ENCODE measurements at places on chromosomes 11 and 22. TPM values are rescaled to one million over a fixed set of nuclear protein-coding genes. Genes with fewer than 3 reads are reported as not detected.

- H3K27me3 ChIP-seq, result no peaks in the 10 kb centered on the region
- H3K36me3 ChIP-seq, result no peaks in the 10 kb centered on the region
- peak; percentile 15 for DNase-seq
- H3K4me3 ChIP-seq, result no peak overlapping the region
- H3K27ac ChIP-seq, result no peak overlapping the region
Observed at GRCh38 chr11:69509846-69510390, 28.5 kb downstream of the LINC01488 start.

Gene RTN4R
- 2.7 TPM for total RNA-seq

DNA sequence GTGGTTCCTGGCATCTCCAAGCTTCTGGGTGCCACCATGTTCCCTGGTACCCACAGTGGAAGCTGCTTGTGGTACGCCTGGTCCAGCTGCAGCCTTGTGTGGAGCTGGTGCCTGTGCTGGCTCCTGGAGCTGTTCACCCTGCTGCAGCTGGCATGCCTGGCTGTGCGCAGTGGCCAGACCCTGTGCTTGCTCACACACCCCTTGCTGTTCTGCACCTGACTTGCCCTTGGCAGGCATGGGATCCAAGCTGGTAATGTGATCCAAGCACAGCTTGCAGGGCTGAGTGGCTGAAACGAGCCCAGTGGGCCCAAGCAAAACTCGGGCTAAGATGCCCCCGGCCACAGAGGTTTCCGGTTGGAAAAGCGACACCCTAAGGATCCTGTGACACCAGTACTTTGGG is 104.7 kb upstream of the CLMP start:
- DNase-seq, result no peak
- H3K4me3 ChIP-seq, result no peak overlapping the region
- no peaks in the 10 kb centered on the region for H3K36me3 ChIP-seq
- peaks cover 24% of the 10 kb centered on the region for H3K4me1 ChIP-seq
- H3K27me3 ChIP-seq, result no peaks in the 10 kb centered on the region

GRCh38 chr11:110759972-110760381 is 47.7 kb upstream of the ARHGAP20 start:
- no peaks in the 10 kb centered on the region for H3K27me3 ChIP-seq
- no peak overlapping the region for H3K27ac ChIP-seq
- H3K4me1 ChIP-seq, result no peaks in the 10 kb centered on the region
- no peak for DNase-seq

DNA sequence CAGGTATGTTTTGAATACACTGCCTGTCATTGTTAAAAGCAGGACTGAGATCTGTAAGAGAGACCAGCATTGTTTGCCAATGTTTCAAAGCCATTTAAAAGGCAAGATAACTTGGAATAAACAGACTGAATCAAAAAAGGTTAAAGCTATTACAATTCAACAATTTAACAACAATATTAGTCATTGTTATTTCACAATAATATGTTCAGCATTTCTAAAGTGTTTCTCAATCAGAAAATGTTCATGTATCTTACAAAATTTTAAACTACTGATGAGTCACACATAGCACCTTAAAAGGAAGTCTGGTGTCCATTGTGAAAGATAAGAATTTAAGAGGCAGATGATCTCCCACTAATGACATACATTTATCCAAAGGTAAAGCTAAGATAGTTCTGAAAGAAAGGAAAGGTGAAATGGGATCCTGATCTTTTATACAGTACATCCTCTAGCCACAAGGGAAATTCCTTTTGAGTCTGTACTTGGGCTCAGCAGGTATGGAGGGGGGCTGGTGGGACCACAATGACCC is 79.7 kb downstream of the MAML2 start:
- no peak for DNase-seq
- H3K4me3 ChIP-seq, result no peak overlapping the region
- H3K4me1 ChIP-seq, result peaks cover 85% of the 10 kb centered on the region
- no peak overlapping the region for H3K27ac ChIP-seq

DNA sequence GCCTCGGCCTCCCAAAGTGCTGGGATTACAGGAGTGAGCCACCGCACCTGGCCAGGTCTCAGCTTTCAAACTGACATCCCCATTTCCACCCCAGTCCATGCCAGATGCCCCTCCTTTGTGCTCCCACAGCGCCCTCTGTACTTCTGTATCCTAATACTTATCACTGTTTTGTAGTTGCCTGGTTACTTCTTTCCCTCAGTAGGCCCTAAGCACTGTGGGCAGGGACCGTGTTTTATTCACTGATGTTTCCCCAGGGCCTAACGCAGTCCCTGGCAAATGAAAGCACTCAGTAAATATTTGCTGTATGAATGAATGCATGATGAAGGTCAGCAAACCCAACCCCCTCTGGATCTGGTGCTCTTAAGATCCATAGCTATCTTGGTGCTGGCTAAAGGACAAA is 2.2 kb upstream of the TRIM3 start:
- DNase-seq, result no peak
- H3K27ac ChIP-seq, result no peak overlapping the region
- no peak overlapping the region for H3K4me3 ChIP-seq
- no peaks in the 10 kb centered on the region for H3K27me3 ChIP-seq

Gene LDLRAD3
- total RNA-seq, result 0.09 TPM

- H3K4me3 ChIP-seq, result no peak overlapping the region
- no peaks in the 10 kb centered on the region for H3K27me3 ChIP-seq
- no peak for DNase-seq
- H3K36me3 ChIP-seq, result no peaks in the 10 kb centered on the region
- no peaks in the 10 kb centered on the region for H3K4me1 ChIP-seq
Observed at GRCh38 chr11:73206801-73207200, 11.3 kb upstream of the P2RY2 start.

DNA sequence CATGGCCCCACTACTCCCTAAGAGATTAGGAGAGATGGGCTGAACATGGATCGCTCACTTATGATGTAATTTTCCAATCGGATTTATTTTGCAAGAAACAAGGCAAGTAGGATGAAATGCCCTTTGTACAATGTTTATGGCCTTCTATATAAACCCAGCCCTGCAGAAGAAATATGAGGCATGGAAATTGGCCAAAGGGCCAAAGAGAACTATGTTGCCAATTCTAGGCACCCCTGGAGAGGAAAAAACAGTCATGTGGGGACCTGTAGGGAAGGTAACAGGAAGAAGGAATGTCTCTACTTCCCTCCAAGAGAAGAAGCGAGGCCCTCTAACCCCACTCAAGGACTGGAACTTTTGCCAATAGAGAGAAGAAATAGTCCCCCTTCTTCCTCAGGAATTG is 54.4 kb downstream of the RCN1 start:
- no peak overlapping the region for H3K27ac ChIP-seq
- H3K4me1 ChIP-seq, result no peaks in the 10 kb centered on the region
- no peak overlapping the region for H3K4me3 ChIP-seq
- no peak for DNase-seq
- no peaks in the 10 kb centered on the region for H3K27me3 ChIP-seq

DNA sequence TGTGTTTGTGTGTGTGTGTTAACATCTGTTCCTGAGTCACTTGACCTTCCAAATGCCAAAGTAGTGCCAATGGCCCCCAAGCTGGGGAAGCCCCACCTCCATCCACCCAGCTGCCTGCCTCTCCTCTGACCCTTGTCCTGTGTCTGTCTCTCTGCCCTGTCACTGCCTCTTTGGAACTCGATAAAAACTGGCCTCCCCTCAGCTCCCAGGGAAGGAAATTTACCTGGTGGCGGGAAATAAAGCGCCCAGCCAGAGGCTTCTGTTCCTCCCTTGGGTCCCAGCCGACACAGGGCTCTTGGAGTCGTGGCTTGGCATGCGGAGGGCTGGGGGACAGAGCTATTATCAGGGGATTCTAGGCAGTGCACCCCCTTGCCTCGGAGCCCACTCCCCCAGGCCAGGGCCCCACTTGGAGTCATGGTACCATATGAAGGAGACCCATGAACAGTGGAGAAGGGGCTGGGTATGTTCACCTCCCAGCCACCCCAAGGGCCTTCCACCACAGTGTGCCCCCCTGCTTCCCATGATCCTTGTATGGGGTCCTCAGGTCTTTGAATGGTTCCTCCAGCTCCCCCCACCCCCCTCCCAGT is 6.2 kb downstream of the KCNC1 start:
- no peak overlapping the region for H3K4me3 ChIP-seq
- no peak for DNase-seq
- no peak overlapping the region for H3K27ac ChIP-seq
- H3K4me1 ChIP-seq, result no peaks in the 10 kb centered on the region
- peaks cover 5% of the 10 kb centered on the region for H3K27me3 ChIP-seq
- H3K36me3 ChIP-seq, result no peaks in the 10 kb centered on the region

Gene OR8D4
- total RNA-seq, result not detected

Gene KRTAP5-7
- total RNA-seq, result not detected

Gene TESMIN
- 1.3 TPM for total RNA-seq

GRCh38 chr11:79049741-79050179 is 391.1 kb downstream of the TENM4 start:
- H3K4me3 ChIP-seq, result no peak overlapping the region
- no peaks in the 10 kb centered on the region for H3K36me3 ChIP-seq
- DNase-seq, result no peak
- no peaks in the 10 kb centered on the region for H3K27me3 ChIP-seq

Gene OR52H1
- not detected for total RNA-seq

GRCh38 chr11:58546841-58547240 is 28.8 kb downstream of the LPXN start:
- no peaks in the 10 kb centered on the region for H3K27me3 ChIP-seq
- H3K36me3 ChIP-seq, result peaks cover 45% of the 10 kb centered on the region
- no peak overlapping the region for H3K4me3 ChIP-seq
- DNase-seq, result no peak
- no peak overlapping the region for H3K27ac ChIP-seq

Gene SART1
- 70.2 TPM for total RNA-seq

Gene DTX4
- 0.24 TPM for total RNA-seq

DNA sequence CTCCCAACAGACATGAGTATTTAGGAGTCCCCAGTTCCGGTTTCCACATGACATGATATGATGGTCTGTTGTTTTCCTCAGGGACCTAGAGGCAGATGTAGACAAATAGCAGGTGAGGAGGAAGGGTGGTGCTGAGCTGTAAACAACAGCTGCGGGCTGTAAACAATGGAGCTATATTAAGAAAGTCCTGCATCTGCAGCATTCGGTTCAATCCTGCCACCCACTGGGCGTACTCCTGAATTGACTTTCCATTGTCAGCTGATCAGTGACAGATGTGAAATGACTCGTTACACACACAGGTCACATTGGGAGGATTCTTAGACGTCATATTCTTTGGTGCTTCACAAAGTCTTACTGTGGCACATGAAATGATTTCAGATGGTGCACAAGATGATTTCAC is 26.8 kb upstream of the RAG1 start:
- peak; percentile 16 for DNase-seq
- no peaks in the 10 kb centered on the region for H3K4me1 ChIP-seq
- H3K36me3 ChIP-seq, result no peaks in the 10 kb centered on the region
- no peak overlapping the region for H3K27ac ChIP-seq
- no peaks in the 10 kb centered on the region for H3K27me3 ChIP-seq

Gene DCDC1
- total RNA-seq, result 0.07 TPM

DNA sequence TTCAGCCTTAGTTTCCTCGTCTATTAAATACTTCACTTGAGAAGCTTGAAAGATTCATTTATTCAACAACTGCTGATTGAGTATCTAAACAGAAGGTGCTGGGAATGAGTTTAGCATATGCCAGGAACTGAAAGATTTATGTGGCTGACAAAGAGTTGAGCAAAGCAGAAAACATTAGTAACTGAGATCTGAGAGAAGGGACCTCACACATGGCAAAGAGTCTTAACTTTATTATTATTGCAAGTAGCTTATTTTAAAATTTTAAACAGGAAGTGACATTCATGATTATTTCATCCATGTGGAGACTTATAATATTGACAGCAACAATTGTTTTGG is 133.6 kb downstream of the CASP12 start:
- no peak overlapping the region for H3K27ac ChIP-seq
- H3K36me3 ChIP-seq, result no peaks in the 10 kb centered on the region
- H3K4me1 ChIP-seq, result no peaks in the 10 kb centered on the region

- no peak for DNase-seq
- no peak overlapping the region for H3K4me3 ChIP-seq
- no peak overlapping the region for H3K27ac ChIP-seq
- H3K27me3 ChIP-seq, result no peaks in the 10 kb centered on the region
Observed at GRCh38 chr22:47174096-47174495, 411.6 kb downstream of the TBC1D22A start.

DNA sequence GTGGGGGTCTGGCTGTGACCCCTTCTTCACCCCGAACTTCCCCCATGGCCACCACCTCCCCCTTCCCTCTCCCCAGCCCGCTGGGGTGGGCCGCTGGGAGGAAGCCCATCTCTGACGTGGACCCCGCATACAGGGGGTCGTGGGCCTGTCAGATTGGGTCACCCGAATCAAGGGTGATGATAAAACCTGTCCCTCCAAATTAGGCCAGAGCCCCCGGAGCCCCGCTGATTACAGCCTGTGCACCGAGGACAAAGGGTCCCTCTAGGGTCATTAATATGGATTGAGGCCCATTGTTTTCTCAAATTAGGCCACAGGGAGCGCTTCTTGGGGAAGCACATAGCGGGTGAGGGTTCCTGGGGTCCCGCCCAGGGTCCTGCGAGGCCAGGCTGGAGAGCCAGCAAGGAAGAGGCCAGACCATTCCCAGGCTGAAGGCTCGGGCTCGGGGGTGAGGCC is 4.9 kb upstream of the LINC01488 start:
- no peaks in the 10 kb centered on the region for H3K4me1 ChIP-seq
- no peaks in the 10 kb centered on the region for H3K36me3 ChIP-seq
- no peak overlapping the region for H3K4me3 ChIP-seq
- no peaks in the 10 kb centered on the region for H3K27me3 ChIP-seq
- DNase-seq, result no peak

DNA sequence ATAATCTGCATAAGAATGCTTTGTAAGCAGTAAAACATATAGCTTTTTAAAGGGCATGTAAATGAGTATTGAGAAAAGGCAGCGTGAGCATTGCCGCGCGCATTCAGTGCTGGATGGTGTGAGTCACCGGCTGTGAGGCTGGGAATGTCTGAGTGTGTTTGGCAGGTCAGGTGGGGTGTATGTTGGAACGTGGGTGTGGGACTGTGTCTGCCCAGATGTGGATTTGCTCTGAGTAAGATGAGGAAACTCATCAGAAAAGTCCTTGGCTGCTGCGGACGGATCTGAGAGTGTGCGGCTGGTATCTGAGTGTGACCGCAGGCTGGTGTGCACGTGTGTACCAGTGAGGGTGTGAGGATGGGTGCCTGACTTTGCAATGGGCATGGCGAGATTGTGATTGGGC is 66.2 kb upstream of the NECTIN1 start:
- no peak overlapping the region for H3K27ac ChIP-seq
- H3K4me3 ChIP-seq, result no peak overlapping the region
- no peaks in the 10 kb centered on the region for H3K4me1 ChIP-seq
- H3K36me3 ChIP-seq, result no peaks in the 10 kb centered on the region
- DNase-seq, result no peak
- H3K27me3 ChIP-seq, result no peaks in the 10 kb centered on the region

- no peaks in the 10 kb centered on the region for H3K4me1 ChIP-seq
- no peaks in the 10 kb centered on the region for H3K27me3 ChIP-seq
- no peak overlapping the region for H3K27ac ChIP-seq
- no peaks in the 10 kb centered on the region for H3K36me3 ChIP-seq
- no peak overlapping the region for H3K4me3 ChIP-seq
Observed at GRCh38 chr11:35968386-35969088, 24.7 kb downstream of the LDLRAD3 start.

DNA sequence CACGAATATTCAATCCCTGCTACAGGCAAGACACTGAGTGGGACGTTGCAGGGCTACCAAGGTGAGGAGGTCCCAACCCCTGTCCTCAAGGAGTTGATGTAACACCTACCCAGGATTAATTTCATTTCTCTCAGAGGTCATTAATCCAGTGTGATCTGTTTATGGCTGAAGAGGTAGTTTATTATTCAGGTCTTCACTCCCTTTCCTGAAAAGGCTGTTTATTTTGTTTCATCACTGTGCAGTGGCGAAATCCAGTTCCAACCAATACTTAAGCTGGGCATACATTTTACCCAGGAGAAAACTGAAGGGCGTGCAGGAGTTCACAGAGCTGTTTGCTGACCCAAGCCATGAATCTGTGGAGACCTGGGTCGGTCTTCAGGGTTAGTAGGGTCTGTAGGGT is 2.7 kb upstream of the PTPRJ start:
- no peaks in the 10 kb centered on the region for H3K27me3 ChIP-seq
- DNase-seq, result no peak
- H3K4me3 ChIP-seq, result no peak overlapping the region
- no peak overlapping the region for H3K27ac ChIP-seq
- H3K4me1 ChIP-seq, result peaks cover 16% of the 10 kb centered on the region

All from CD8-positive, alpha-beta memory T cell (primary cell).